ENCODE measurements at places on chromosomes 12 and 14.

DNA sequence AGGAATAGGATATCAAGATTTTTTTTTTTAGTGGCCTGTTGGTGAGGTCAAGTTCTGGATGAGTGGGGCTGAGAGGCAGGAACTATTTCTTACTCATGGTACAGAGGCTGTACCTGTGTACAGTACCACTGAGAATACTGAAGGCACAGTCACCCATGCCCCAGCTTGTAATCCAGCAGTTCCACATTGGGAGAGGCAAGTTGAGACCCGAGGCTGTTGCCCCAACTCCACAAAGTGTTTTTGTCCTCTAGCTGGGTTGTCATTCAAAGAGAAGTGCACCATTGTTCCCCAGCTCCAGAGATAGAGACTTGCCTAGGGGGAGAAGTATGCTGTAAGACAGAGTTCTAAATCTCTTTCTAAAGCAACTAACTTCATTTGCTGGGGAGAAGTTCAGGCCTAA is 38.7 kb downstream of the ARID2 start:
- no peak for DNase-seq

DNA sequence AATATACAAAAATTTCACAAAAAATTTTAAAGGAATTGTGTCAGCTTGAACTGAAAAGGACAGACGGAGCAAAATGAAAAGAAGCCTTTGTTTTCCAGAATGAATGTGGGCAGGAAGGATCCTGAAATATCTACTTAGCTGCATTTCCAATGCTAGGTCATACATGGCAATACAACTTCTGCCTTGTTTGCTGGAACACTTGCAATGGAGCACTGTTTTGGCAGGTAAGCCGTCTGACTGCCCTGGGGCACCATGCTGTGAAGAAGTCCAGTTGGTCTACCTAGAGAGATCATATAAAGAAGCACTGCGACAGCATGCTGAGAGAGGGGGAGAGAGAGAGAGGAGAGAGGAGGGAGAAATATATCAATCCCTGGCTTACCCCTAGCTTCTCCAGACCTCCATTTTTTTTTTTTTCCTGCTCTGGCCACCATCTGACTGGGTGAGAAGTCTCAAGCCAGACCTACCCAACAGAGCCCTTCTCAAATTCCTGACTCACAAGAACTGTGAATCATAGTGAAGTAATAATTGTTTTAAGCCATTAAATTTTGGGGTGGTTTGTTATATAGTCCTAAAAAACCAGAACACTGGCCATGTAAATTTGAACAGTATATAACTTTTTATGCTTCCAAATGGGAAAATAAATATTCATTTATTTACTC is 97.1 kb upstream of the PRICKLE1 start:
- DNase-seq = no peak

DNA sequence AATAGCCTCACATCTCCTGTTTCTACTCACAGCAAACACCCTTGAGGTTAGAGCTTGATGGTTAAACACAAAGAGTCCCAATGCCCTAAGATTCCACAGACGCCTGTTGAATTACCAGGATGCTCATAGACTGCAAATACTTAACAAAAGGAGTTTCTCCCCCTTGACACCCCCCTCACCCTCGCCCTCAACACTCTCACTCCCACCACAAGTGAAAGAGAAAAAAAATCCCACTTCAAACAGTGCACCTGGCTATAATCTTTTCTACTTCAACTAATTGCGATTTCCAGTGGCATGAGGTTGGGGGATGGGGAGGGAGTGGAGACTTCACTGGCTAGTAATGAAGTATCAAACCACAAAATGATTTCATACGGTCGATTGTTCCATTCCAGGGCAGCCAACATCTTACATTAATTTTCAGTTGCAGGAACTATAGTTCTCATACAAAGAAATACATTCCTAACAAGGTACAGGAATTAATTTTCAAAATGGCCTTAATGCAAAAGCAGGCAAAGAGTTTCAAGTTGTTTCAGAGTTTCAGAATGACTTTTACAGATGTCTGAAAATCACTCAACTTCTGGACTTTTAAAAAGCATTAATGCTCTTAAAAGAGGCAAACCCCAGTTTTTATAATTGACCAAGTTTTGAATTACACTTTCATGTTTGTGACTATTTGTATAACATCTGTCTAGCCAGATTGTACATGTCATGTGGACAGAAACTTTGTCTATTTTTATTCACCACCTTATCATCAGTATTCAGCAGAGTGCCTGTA is 390.7 kb downstream of the C12orf75 start:
- no peak for DNase-seq

DNA sequence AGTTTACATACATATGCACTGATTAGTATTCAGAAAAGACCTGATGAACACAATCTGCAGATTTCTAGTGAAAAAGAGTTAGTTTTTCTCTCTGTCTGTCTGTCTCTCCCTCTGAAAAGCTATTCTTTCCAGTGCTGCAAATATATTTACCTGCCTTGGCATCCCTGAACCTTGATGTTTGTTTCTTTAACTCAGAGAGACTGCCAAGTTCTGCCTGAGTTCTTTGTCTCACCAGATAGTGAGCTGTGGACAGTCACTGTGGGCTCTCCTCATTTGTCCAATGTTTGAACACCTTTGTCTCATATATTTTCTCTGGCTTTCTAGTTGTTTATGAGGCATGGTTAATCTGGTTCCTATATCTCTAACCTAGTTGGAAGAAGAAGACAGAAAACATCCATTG is 250.4 kb downstream of the SOX5 start:
- DNase-seq = no peak

DNA sequence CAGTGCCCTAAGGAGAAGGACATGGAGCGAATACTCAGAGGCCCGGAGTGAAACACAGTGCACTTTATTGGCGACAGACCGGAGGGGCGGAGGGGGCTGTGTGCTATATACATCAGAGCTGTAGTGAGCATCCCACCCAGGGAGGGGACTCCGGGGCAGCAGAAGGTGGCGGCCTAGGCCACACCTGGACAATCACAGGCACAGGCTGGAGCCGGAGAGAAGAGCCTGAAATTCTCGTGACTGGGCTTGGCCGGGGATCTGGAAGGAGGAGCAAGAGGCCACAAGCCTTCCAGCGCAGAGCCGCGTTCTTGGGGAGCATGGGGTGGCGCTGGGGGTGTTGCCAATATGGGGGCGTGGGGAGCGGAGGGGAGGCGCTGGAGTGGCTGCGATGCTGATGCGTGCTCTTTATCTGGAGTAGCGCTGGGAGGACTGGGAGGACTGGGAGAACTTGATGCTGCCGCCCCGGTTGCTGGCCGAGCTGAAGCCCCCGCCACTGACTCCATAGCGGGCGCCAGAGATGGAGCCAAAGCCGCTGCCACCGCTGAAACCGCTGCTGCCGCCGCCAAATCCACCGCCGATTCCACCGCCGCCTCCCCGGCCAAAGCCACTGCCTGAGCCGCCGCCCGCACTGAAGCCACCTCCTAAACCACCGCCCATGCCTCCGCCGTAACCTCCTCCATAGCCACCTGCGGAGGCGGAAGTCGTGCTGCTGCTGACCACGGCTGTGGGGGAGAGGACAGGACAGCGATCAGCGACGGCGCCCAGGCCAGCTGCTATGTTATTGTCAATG is 6.1 kb downstream of the KRT3 start:
- DNase-seq = no peak

DNA sequence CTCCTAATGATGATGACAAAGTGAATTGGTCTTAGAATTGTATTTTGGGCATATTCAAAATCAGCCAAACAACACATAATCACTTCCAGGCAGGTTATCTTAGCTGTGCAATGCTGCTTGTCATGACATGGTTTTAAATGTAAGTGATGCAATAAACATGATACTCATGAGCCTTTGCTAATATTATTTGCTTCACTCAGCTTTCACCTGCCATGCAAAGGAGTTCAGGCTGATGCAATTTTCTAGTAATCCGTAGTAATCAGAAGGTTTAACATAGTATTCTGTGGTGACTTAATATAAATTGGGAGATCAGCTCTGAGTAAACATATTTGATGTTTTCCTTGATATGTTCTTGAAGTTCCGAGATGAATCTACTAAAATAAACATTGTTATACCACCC is 29.1 kb downstream of the TMEM260 start:
- no peak for DNase-seq

Measured in activated effector memory CD4-positive, alpha-beta T cell treated with Interleukin-2 at 50 U/mL for 16 hours (primary cell).